ENCODE measurements at places on chromosomes 1 and 21.

GRCh38 chr1:156804572-156805243 lies 11.9 kb downstream of the SH2D2A start:
- DNase-seq, result no peak

- DNase-seq, result no peak
Observed at GRCh38 chr1:56149761-56150160, 429.6 kb downstream of the PLPP3 start.

GRCh38 chr1:156260896-156261295 lies 13.0 kb upstream of the PAQR6 start:
- no peak for DNase-seq

- DNase-seq, result no peak
Observed at GRCh38 chr1:224333939-224334786, 4.2 kb upstream of the NVL start.

- no peak for DNase-seq
Observed at GRCh38 chr1:229127301-229127700, 143.6 kb upstream of the RAB4A start.

DNA sequence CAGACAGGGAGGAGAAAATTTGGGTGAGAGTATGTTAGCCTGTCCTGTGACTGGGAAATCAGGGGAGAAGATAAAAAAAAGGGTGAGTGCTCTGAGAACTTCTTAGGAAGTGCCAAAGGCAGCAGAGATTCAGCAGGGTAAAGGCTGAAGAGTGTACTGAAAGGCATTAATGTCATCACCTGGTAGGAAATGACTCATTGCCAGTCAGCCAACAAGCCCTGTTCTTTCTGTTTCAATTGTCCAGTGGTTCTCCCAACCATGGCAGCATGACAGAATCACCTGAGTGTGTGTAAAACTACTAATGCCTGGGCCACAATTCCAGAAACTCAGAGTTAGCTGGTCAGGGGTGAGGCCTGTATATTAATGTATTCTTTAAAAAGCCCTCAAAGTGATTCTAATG lies 83.5 kb downstream of the INTS7 start:
- DNase-seq, result peak; percentile 7

DNA sequence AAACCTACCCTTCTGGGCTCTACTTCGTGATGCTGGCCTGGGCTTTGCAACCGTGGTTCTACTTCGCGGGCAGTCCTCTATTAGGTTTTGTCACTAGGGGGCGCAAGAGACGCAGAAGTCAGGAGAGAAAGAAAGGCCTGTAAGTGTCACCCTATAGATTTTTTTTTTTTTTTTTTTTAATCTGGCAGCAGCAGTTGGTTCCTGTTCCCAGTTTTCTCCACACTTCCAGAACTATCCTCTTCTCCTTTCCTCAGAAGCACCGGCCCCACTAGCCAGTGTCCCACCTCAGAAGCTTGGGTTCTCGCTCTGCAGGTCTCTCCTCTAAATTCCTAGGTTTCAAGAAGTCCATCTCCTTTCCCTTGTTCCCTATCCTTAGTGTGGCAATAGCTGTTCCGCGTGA lies 9.1 kb upstream of the LCE2D start:
- DNase-seq, result no peak

- DNase-seq, result no peak
Observed at GRCh38 chr1:161119092-161119903, 1.4 kb downstream of the NIT1 start.

DNA sequence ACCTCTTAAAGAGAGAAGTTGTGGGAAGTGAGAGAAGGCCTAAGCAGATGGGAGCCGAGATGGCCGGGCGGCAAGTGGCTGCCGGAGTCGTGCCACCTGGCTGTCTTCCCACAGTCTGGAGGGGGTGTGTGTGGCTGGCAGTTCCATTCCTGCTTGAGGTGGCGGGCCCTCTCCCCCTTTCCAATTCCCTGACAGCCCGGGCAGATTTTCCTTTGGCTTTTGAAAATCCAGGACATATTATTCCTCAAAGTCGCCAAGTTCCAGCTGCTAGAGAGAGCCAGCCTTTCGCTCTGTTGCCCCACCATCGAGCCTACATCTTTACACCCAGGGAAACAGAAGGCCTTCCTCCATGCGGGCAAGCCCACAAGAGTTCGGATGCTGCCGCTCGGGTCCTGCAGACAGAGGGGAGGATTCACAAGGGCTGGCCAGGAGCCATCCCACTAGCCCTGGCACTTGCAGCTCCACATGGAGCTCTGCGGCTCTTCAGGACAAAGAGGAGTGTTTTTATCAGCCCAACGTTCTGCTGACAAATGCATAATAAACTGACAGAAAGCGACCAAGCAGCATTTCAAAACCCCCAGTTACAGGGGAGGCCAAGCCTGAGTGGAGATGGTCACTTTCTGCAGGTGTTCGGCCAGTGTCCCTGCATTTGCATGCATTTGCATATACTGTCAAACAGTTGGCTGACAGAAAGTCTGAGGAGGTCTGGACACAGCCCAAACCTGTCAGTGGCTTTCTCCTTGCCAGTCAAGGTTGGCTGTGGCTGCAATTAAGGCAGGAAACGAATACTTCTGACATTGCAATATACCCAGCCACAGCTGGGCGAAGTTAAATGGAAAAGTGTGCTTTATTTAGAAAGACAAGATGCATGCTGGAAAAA lies 45.9 kb downstream of the OLIG1 start:
- no peak for DNase-seq

DNA sequence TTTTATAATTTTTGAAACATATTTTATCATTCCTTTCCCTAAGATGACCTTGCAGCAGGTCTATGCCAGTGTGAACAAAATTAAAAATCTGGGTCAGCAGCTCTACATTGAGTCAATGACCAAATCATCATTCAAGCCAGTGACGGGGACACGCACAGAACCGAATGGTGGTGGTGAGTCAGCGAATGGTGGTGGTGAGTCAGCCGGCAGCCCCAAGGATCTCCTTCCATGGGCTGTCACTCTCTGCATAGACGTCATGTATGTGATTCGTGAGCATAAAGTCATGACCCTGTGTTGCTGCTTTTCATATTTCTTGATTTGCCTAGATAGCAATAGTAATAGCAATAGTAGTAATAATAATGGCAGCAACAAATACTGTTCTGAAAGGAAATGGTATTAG lies 26.3 kb downstream of the PER3 start:
- DNase-seq, result peak; percentile 49

DNA sequence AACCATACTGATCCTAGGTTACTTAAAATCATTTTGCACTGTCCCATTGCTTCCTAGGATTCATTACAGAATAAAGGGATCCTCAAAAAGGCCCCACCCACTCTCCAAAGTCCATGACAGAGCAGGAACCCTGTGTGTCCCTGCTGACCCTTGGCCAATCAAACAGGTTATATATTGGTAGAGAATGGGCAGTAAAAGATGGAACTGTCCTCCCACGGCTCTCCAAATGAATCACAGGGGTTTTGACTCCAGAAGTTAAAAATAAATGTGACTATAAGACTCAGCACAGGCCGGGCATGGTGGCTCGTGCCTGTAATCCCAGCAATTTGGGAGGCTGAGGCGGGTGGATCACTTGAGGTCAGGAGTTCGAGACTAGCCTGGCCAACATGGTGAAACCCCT lies 65.5 kb downstream of the ACOT7 start:
- no peak for DNase-seq

- DNase-seq, result no peak
Observed at GRCh38 chr1:219371471-219371870, 197.8 kb downstream of the LYPLAL1 start.

GRCh38 chr1:9825093-9826074 lies 1.6 kb upstream of the CLSTN1 start:
- no peak for DNase-seq

DNA sequence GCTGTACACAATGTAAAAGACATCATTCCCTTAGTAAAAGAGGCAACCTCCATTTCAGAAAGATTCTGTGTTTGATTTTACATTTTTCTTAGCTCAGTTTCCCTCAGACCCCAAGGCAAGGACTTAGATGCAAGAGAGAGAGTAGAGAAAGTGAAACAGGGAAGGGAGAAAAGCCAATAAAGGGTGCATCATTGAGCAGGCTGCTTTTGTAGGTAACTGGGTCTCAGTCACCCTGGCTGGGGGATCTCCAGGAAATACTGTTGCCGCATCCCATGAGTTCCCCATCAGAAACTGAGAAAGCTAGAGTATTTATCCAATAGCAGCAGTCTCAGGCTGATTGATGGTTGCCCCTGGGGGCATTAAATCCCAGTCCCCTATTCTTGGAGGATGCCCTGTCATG lies 23.1 kb upstream of the DNAH14 start:
- DNase-seq, result no peak

DNA sequence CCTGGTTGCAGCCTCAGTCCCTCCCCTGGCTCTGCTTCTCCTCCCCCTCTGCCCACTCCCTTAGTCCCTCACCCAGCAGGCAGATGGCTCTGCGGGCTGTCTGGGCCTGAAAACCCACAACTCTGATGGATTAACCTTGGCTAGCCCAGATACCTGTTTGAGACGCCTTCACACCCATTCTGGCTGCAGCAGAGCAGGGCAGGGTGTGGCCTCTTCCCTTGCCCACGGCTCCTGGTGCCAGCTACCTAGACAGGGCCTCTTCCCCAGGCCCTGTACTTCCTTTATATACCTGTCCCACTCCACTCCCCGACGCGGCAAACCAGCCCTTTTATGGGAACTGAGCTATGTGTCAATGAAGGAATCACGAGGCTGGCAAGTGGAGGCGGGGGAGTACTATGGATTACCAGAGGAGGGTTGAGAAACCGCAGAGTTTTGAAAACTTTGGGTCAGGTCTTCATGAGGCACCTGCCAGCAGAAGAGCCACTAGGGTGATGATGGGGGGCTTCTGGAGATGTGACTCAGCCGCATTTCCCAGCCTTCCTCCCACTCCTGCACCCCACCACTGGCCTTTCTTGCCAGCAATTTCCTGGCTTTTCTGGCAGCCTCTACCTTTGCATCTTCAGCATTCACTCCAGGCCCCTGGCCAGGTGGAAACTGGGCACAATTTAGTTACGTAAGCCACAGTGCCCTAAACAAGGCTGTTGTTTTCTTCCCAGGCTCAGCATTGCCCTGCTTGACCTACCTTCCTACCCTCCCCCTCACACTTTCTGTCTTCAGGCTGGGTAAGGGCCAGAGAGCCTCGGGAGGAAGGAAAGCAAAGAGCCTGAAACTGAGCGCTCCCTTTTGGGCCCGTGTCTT lies at the start of gene CHI3L1:
Gene CHI3L1, minus strand, starts transcription at position 259 of the 858 bp plus-strand sequence. Its CDS starts 81 bp downstream, at position 178.
- no peak for DNase-seq

GRCh38 chr21:36994501-36995158 lies 11.9 kb upstream of the RIPPLY3 start:
- no peak for DNase-seq

DNA sequence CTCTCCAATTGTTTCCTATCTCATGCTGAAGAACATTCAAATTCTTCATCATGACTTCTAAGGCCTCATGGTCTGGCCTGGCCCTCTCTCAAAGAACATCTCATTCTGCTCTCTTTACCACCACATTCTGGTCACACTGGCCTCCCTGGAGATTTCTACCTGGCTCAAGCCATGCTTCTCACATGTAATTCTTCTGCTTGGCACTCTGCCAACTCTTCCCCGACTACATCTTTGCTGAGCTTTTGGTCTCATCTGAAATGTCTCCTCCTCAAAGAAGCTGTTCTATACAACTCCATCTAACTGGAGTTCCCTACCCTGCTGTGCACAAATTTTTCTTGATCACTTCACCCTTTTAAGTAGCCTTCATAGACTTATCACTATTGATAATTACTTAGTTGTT lies 1.4 kb upstream of the TBX19 start:
- DNase-seq, result no peak

Measured in AG04450 (cell line).